ENCODE measurements at places on chromosomes 13 and 19.
A peak's percentile ranks its signal among the peaks of the same experiment; 100 is the strongest.

DNA sequence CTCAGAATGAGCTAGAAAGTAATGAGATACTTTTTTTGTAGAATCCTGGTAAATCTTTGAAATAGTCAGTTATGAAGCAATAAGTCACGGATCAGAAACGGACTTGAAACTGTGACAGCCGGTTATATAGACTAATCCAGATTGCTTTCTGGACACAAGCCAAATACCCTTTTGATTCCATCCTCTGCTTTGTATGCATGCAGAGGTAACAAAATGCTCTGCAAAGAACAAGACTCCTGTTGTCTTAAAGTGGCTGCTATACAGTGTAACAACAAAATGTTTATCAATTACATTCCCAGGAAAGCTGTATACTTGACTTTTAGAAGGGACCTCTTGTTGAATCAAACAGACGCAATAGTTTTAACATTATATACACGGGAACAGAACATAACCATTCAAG, 66.5 kb upstream of the STARD13 start:
- DNase-seq = no peak

- no peak for DNase-seq
These were observed 93.5 kb downstream of the ZDHHC20 start for GRCh38 chr13:21365574-21365973.

- no peak for DNase-seq
These were observed 654 bp upstream of the MEGF8 start for GRCh38 chr19:42324655-42325307.

GRCh38 chr19:35868172-35868822, at the start of gene APLP1:
APLP1 (plus strand) TSS chr19:35868574; CDS start chr19:35868637, 63 bp downstream.
- peak; percentile 66 for DNase-seq

DNA sequence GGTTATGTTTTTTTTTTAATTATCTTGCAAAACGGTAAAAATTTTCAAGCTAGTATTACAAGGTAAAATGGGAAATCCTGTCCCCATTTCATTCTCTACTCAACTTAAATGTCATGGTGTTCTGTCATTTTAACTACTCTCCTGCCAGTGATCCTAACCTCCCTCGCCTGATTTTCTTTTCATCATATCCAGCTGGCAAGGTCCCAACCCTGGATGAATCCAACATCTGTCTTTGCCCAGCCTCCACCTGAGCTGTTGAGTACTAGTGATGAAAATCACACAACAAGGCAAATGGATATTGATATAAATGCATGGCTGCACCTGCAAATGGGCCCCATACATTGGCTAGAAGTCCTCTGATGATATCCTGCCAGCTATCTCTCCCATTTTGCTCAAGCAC, 6.9 kb upstream of the CDK8 start:
- DNase-seq = no peak

GRCh38 chr19:47330466-47330869, 1.5 kb upstream of the C5AR2 start:
- DNase-seq = no peak

DNA sequence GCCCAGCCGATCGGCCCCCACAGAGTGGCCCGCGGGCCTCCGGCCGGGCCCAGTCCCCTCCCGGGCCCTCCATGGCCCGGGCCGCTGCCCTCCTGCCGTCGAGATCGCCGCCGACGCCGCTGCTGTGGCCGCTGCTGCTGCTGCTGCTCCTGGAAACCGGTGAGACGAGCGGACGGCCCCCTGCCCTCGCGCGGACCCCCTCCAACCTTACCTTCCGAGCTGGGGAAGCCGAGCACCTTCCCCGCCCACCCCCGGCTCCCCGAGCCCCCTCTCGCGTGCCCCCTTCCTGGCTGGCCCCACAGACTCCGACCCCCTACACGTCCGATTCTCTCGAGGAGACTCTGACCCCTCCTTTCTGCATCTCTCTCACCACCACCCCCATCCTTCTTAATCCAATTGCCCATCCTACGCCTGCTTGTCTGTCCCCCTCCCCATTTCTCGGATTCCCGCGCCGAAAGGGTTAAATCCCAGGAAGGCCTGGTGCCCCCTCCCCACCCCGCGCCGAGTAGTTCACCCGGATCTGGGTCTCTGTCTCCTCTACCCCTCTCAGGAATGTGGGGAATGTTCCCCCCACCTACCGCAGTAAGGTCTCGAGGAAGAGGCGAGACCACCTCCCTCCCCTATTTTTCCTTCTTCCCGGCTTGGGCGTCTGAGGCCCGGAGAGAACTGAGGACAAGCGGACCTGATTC, 502 bp downstream of the NECTIN2 start:
- no peak for DNase-seq
